Right lobe of liver (tissue), 6 donors: ENCODE measurements at places on chromosomes 2 and 18. TPM values are rescaled to one million over a fixed set of nuclear protein-coding genes. Genes with fewer than 3 reads are reported as not detected.

PLGLB2 gene
- total RNA-seq, result 418 TPM

SP140 gene
- not detected for total RNA-seq

MLPH gene
- 37.1 TPM for total RNA-seq

TUBB8B gene
- not detected for total RNA-seq

VWA3B gene
- not detected for total RNA-seq

IAH1 gene
- total RNA-seq, result 32.7 TPM

THUMPD2 gene
- total RNA-seq, result 4.3 TPM

TLX2 gene
- total RNA-seq, result not detected

DNMT3A gene
- total RNA-seq, result 12.2 TPM

HRH4 gene
- total RNA-seq, result 0.32 TPM

ANKRD30B gene
- total RNA-seq, result not detected
